Activated CD4-positive, CD25-positive, alpha-beta regulatory T cell treated with anti-CD3 and anti-CD28 coated beads, Interleukin-2, amount 50 U/mL, for 72 hours (primary cell): ENCODE measurements at places on chromosomes 16 and 17.

- DNase-seq = no peak
These were observed 13.6 kb downstream of the ATPAF2 start for GRCh38 chr17:18025241-18025944.

DNA sequence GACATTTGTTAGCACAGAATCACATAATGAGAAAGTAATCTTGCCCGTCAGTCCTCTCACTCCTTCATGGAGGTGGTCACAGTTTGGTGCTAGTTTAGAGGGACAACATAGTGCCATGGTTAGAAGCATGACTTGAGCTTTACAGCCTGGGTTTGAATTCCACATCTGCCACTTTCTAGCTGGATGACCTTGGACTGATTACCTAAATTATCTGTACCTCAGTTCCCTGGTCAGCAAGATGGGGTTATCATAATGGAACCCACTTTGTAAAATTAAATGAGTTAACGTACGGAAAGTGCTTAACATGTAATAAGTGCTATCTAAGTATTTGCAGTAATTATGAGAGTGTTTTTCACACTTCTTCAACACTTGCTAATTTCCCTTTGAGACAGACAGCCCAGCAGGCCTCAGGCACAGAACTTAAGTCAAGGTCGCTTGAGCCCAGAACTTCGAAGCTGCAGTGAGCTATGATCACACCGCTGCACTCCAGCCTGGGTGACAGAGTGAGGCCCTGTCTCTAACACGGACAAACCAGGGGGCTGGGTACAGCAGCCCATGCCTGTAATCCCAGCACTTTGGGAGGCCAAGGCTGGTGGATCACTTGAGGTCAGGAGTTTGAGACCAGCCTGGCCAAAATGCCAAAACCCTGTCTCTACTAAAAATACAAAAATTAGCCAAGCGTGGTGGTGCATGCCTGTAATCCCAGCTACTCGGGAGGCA, 7.1 kb downstream of the VWA3A start:
- no peak for DNase-seq

DNA sequence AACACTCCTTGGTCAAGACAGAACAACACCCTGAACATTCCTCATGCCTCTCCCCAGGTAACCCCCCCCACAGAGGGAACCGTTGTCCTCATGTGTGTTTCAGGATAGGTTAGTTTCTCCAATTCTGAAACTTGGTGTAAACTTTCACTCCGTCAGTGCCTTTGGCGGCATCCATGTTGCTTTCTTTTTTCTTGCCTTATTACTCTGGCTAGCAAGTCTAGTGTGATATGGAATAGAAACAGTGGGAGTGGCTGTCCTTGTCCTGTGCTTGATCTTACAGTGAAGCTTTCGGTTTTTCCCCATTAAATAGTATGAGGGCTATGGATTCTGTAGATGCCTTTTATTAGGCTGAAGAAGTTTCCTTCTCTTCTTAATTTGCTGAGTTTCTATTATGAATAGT, 35.7 kb upstream of the GNG13 start:
- no peak for DNase-seq

- DNase-seq = no peak
These were observed 309 bp downstream of the DNAH2 start for GRCh38 chr17:7717756-7718350.

- DNase-seq = no peak
These were observed 16.1 kb downstream of the WIPI1 start for GRCh38 chr17:68441070-68441770.

GRCh38 chr16:65312071-65312470, 190.2 kb upstream of the CDH11 start:
- no peak for DNase-seq

DNA sequence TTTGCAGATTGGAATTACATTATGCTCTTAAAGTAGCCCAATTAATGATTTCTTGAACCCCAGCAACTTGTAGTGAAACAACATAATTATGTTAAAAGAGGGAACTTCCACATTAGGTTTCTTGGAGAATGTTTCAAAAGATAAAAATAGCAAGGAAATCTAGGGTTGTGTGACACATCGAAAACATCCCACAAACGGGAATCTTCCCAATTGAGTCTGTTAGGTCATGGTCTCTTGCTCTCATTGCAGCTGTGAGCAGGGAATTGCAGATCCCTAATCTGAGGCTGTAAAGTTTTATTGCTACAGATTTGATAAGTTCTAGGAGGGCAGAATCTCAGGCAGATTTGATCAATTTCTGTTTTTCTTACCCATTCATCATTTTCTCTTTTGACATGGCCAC, 6.7 kb upstream of the LPO start:
- DNase-seq = no peak

- DNase-seq = no peak
These were observed 144.3 kb downstream of the VPS53 start for GRCh38 chr17:570388-570787.

DNA sequence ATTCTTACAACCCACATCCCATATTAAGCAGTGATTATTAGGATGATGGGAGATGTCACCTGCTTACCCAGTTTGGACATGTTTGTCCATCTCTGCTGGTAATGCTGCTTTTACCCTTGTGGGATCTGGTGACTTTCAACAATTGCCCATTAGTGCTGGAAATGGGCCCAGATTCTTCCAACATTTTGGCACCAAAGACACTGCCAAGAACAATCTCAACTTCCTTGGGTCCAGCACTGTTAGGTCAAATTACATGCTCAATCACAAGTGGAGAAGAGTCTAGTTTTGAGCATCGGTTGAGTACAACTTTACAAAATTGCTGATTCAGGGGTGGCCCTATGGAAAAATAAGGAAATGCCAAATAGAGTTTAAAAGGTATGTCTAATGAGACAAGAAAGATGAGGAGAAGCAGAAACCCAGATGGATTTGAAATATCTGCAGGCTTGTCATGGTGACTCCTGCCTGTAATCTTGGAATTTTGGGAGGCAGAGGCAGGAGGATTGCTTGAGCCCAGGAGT, 13.0 kb upstream of the ZFP3 start:
- no peak for DNase-seq

DNA sequence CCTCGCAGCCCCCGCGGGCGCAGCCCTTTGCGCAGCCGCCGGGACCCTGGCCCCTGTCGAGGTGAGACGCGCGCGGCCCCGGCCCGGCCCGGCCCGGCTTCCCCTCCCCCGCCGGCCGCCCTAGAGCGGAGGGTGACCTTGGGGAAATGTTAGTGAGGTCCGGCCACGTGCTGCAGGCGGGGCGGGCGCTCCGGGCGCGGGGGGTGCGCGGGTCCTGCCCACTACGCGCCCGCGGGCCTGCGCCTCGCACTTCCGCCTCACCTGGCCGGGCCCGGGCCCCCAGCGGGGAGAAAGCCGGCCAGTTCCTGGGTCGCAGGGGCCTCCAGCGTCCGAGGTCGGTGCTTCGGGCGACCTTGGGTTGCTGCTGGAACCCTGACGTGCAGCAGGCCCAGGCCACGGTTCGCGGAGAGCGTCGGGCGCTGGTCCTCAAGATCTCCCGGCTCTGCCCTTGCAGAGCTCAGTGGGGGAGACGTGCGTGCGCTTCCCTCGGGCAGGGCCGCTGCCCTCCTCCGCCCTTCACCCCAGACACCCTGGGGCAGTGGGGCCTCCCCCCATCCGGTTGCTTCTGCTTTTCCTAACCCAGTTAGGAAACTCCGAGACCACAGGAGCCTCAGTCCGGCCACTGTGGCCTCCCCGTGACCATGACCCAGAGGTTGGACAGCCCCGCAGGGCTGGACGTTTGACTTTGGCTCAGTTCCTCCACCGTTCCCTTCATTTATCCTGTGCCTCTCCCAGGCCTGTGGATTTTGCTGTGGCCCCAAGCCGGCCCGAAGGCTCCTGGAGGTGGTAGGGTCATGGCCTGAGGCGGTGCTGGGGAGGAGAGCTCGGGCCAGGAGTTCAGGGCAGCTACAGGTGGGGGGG, 791 bp downstream of the MCRIP2 start:
- DNase-seq = peak; percentile 57

DNA sequence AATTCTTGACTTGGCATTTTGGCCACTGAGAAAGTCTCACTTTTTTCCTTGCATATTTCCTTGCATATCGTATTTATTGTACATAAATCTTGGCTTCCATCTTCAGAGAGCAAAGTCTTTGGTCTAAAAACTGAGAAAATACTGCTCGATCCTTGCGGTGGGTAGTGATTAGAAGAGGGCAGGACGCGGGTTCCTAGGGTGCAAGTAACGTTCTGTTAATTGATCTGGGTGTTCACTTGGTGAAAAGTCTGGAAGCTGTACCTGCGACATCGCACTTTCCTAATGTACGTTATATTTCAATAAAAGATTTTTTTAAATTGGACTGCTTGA, 758 bp upstream of the UBALD2 start:
- DNase-seq = no peak

DNA sequence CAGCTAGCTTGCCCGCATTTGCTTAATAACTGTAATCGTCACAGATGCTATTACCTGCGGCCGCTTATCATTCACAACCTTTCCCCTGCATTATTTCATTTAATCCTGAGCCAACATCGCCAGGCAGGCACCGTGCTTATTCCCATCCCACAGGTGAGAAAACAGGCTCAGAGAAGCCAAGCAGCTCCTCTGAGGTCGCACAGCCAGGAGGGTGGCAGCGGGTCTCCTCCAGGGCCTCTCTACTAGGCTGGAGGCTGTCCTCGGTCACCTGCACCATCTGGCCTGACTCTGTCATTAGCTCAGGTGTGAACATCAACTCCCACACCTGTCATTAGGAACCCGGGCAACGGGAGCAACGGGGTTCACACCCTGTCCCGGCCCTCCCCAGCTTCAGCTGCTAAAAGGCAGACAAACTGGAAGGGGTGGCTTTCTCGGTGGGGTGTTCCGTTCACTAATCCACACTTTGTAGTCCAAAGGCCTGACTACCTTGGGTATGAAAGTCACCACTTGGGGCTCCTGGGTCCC, 3.0 kb downstream of the PPL start:
- no peak for DNase-seq

DNA sequence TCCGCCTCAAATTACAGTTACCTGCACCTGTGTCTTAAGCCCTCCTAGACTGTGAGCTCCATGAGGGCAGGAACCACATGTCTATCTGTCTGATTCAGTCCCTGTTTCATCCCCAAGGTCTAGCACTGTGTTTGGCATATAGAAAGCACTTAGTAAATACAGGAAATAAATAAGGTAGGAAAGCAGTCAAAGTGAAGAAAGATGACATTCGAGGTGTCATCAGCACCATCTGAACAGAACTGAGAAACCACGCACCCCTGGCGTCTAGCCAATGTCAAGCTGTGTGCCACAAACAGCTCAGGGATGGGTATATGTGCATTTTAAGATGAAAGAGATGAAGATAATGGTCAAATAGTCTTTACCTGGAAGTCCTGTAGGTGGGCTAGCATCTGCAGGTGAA, 79.6 kb upstream of the ATP2A3 start:
- no peak for DNase-seq

- no peak for DNase-seq
These were observed 75.9 kb upstream of the WSB1 start for GRCh38 chr17:27218041-27218440.

DNA sequence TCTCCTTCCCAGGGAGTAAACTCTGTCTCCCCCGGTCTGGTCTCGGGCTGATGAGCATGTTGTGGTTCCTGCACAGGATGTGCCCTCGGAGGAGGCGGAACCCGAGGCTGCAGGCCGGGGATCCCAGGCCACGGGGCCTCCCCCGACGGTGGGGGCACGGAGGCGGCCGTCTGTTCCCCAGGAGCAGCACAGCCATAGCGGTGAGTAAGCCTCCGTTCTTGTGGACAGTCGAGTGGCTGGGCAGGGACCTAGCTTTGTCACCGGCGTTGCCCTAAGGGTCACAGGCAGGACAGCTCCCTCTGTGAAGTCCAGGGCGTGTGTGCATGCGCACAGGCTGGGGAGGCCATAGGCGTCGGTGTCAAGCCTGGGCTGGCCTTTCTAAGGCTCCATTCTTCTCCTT, 3.5 kb downstream of the ZNF213 start:
- no peak for DNase-seq

DNA sequence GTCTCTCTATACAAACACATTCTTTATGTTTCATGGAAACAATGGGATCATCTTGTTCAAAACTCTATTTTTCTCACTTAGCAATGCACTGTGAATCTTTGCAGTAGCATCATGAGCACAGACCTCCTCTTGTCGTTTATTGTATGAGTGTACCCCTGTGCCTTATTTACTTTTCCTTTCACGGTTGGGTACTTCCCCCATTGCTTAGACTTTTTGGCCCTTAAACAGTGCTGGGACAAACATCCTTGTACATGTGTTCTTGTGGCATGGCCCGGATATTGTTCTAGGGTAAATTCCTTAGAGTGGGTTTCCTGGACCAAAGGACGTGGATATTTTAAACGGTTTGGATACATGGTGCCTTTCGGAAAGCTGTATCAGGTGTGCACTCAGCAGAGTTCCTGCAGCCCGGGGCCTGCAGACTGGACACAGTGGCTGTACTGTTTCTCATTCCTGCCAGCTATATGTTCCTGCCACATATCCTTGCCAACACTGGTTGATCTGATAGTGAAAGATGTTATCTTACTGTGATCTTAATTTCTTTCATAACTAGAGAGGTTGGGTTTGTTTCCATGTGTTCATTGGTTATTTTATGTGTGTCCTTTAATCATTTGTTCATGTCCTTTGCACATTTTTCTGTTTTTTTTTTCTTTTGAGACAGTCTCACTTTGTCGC, 111.1 kb downstream of the OR1D5 start:
- DNase-seq = no peak

DNA sequence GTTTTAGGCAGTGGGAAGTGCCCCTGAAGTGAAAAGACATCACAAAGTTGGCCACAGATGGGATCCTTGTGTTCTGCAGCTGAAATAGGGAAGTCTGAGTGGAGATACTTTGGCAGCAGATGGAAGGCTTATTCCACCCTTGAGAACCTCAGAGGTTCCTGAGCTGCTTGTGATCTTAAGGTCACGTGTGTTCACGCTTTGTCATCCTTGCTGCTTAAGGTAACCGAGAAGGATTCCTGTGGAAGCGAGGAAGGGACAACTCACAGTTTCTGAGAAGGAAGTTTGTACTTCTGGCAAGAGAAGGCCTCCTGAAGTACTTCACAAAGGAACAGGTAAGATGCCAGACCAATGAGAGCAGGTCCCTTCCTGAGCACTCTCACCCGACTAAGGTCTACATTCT, 12.2 kb downstream of the ADAP2 start:
- no peak for DNase-seq

- no peak for DNase-seq
These were observed 18.4 kb downstream of the TEKT5 start for GRCh38 chr16:10676284-10676683.

DNA sequence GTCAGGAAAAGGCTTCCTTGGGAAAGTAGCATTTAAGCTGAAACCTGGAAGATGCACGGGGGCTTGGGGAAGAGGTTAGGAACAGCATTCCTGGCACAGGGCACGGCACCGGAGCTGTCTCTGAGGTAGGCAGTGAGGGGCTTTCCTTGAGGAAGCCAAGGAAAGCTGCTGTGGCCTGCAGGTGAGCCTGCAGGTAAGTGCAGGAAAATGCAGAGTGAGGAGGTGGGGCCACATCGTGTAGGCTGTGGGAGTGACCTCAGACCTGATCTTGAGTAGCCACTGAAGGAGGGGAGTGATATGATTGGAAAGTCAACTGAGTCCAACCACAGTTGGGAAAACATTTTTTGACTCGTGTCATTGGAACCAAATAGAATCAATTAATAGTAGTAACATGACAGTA, 79.5 kb downstream of the CDK5R1 start:
- DNase-seq = no peak
